EH (cell line): ENCODE measurements at places on chromosomes 12 and 14.

DNA sequence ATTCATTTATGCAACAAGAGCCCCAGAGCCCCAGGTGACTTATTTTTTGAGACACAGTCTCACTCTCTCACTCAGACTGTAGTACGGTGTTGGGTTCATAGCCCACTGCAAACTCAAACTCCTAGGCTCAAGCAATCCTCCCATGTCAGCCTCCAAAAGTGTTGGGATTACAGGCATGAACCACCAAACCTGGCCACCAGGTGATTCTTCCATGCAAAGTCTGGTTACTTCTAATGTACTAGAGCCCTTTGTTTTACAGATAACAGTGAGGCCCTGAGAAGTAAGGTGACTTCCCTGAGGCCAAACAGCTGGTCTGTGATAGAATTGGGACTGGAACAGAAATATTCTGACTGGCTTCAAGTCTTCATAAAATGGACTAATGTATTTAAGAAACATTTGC is 10.0 kb upstream of the KCNK10 start:
- no peak for DNase-seq

GRCh38 chr14:68502230-68502629 is 290.6 kb downstream of the ZFP36L1 start:
- DNase-seq = no peak

DNA sequence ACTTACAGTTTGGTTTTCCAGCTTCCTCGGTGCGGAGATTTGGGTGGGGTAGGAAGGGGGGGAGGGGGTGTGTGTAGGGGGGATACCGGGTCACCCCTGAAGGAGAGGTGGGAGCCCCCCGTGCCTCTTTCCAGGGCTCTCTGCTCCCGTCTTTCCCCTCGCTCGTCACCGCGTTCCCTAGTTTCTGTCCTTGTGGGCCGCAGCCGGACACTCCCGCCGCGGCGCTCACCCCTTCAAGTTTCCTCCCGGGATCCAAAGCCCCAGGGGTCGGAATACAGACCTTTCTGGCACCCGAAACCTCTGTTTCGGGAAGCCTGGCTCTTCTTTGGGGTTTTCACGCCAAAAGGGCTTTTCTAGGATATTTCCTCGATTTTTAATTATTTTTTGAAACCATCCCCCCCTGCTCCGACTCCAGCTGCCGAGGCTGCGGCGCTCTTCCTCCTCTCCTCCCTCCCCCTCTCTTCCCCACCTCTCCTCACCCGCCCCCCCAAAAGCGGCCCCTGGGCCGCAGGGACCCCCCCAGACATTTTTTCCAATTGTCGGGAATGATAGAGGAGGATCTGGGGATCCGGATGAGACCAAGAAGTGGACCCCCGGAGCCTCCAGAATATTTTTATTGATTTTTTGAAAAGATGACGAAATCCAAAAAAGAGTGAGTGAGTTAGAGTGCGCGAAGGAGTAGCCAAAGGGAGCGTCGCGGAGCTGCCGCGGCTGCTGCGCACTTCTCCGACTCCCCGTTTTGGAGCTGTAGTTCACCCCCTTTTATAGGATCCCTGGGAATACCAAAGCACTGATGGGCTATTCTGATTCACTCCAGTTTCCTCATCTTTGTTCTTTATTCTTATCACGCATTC is 1.7 kb downstream of the CCND2 start:
- DNase-seq = peak; percentile 8

- DNase-seq = no peak
Observed at GRCh38 chr14:33972583-33973081, 21.8 kb upstream of the EGLN3 start.

GRCh38 chr14:49992901-49993339 is 100.0 kb downstream of the ARF6 start:
- DNase-seq = peak; percentile 93

DNA sequence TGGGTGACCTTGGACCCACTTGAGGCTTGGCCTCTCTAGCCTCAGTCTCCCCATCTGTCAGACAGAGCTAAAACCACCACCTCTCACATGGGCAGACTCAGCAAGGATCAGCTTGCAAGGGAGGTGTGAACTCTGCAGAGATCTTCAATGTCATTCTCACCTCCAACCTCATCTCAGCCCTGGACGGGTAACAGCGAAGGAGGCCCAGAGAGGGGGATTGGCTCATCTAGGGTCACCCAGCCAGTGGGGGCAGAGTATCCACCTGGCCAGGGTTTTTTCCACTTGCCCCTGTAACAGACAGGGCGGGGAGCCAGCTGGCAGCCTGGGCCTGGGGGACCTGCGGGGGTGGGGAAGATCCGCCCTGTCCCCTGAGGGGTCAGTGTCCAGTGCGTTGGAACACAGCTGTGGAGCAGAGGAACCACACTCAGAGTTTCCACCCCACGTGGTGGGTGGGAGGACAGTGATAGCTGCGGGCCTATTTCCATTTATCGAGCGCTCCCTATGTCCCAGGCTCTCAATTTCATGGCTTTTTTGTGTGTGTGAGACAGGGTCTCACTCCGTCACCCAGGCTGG is 27.4 kb downstream of the DTX1 start:
- no peak for DNase-seq

GRCh38 chr12:102652645-102653313 is 172.4 kb upstream of the IGF1 start:
- DNase-seq = no peak

GRCh38 chr12:94550964-94551363 is 91.3 kb upstream of the CEP83 start:
- no peak for DNase-seq

- DNase-seq = peak; percentile 36
Observed at GRCh38 chr12:62006076-62006732, 254.0 kb upstream of the USP15 start.

DNA sequence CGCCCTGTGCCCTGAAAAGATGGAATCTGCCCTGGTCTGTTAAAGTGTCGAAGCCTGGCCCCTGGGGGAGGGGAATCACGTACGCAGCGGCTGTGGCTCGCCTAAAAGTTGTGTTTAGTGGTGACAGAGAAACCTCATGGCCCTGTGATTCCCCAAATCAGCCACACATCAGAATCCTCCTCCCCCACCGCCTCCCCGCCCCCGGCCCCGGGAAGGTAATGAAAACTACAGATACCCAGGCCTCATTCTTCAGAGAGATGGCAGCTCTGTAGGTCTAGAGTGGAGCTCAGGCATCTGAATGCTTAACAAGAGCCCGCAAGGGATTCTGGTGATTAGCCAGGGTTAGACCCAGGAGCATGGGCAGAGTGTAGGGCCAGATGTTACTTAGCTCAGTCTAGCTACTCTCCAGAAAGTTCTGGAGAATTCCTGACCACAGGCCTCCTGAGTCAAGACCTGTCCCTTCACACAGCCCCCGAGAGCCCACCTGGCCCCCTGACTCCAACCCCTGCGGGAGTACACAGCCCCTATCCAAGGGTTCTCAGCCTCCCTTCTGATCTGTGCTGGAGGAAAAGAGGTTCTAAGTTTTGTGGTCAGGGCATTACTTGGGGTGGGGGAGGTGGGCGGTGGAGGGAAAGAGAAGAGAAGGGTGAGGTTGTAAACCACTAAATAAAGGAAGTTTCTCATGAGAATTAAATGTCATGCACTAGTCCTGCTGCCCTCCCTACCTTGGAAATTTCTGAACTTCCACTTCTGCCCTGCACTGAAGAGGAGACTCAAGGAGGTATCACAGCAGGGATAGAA is 114.8 kb downstream of the PLXNC1 start:
- peak; percentile 20 for DNase-seq

DNA sequence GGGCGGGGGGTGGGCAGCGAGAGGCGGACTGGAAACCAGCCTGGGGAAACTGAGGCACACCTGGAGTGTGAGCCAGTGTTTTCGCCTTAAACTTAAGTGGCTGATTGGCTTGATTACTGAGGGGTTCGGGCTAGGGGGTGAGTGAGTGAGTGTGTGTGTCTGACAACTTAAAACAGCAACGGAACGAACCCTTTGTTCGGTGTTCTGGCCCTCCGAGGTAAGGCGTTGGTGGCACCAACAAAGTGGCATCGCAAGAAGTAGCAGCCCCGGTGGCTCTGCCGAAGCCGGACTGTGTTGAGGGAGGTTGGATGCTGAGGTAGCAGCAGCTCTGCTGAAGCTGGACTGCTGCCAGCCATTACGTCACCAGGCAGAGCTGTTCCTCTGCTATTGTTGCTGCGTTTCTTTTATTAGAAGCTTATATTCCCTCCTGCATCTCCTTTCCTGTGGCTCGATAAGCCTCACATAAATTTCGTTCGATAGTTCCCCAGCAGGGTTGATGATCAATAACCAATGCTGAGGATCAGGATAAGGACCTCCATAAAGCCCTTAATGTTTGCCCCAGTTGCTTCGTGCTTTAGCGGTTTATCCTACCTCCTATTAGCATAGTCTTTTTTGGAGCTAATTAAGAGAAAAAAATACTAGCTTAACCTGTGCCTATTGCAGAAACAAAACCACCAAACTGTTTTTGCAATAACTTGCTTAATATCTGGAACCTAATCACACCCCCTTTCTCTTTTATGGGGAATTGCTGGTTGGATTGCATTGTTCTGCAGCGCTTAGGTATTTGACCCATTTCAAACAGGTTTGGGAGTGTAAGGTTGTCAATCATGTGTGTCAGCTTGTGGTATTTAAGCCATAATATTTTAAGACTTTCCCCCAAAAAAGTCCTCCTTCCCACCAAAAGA is 1.3 kb downstream of the GPR137C start:
- DNase-seq = peak; percentile 88

GRCh38 chr12:1851151-1851701 is 30.9 kb downstream of the LRTM2 start:
- DNase-seq = peak; percentile 65

DNA sequence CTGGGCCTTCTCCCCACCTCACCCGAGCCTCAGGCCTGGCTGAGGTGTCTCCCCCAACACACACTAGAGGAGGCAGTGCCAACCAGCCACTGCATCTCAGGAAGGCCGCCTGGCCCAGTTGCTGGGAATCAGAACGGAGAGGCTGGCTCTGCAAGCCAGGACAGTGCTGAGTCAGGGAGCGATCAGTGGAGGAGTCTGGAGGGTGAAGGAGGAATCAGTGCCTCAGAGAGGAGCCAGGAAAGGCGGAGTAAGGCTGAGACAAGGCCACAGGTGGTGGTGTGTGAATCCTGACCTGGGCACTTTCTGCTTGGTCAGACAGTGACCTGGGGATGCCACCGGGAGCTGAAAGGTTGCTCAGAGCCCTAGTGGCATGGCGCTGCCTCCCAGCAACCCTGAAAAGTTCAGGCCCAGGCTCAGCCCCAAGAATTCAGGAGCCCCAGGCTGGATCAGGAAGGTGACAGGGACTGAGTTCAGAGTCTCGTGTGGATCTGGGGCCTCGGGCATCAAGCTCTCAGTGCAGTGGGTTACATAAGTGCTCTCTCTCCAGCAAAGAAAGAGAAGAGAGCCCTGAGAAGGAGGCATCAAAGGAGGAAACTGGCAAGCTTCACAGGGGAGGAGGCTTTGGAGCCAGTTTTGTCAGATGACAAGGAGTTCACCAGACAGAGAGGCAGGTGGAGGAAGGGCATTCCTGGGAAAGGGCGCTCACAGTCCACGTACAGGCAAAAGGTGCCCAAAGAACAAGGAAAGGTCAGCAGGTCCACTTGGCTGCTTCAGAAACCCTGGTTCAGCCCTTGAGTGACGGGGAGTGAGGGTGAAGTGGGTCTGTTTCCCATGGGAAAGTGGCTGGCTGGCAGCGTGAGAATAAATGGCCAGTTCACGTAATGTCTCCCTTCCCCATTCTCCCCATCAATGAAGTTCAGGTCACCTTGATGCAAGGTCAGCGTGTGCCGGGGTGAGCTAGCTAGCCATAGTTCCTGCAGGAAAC is 87.8 kb downstream of the ZFP36L1 start:
- DNase-seq = no peak

- peak; percentile 22 for DNase-seq
Observed at GRCh38 chr14:59362513-59362912, 102.7 kb downstream of the GPR135 start.

DNA sequence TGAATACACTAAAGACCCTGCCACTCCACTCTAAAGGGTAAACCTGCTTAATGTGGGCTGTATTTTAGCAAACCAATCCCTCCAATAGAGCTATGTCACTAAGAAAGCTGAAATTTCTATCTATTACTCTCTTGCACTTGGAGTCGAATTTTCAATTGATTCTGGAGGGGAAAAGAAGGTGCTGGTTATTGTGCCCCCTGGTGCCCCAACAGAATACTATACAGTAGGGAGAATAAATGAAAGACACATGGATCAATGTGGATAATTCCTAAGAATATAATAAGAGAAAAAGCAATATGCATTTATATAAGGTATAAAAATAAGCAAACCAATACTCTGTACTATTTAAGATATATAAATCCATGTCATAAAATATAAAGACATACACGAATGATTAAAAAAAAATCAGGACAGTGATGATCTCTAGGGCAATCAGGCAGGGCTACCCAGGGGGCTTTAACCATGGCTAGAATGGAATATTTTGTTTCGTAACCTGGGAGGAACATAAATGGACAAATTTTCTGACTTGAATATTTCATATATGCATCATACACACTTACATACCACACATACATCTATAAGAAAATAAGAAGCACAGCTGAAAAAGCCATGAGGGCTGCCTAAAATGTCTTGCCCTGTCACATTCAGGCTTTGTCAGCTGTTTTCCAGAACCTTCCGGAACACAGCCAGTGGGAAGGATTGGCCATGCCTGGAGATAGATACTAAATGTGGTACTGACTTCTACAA is 54.4 kb downstream of the EFCAB11 start:
- DNase-seq = peak; percentile 52

GRCh38 chr12:105235281-105235731 is 668 bp downstream of the APPL2 start:
- DNase-seq = peak; percentile 54

GRCh38 chr14:75724414-75725204 is 63.6 kb downstream of the TTLL5 start:
- DNase-seq = no peak

DNA sequence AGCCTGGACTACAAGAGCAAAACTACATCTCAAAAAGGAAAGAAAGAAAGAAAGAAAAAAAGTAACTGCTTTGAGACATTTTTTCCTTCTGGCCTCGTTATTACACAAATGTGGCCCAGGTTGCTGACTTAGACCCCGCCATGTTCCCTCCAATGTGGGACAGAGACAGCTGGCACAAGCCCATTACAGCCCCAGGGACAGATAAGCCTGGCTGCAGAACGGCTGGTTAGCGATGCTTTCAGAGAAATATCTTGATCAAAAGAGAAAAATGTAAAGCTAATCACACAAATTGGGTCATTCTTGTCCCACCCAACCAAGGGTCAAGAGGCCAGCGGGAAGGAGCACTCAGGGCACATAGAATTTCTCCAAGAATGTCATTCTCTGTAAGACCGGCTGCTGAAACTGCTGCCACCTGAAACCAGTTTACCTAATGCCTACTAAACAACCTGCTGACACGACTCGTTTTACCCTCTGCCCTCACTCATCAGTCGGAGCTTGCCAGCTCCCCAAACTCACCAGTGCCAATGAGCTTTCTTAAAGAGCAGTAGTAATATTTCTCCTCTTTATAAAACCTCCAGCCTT is 63.1 kb downstream of the TNFAIP2 start:
- no peak for DNase-seq

- no peak for DNase-seq
Observed at GRCh38 chr12:17334784-17335183, 728.8 kb upstream of the LMO3 start.

GRCh38 chr14:98944989-98945388 is 327.0 kb downstream of the BCL11B start:
- DNase-seq = no peak
